Fibroblast of lung (primary cell): ENCODE measurements at places on chromosomes 6 and 20. TPM values are rescaled to one million over a fixed set of nuclear protein-coding genes. Genes with fewer than 3 reads are reported as not detected.

DNA sequence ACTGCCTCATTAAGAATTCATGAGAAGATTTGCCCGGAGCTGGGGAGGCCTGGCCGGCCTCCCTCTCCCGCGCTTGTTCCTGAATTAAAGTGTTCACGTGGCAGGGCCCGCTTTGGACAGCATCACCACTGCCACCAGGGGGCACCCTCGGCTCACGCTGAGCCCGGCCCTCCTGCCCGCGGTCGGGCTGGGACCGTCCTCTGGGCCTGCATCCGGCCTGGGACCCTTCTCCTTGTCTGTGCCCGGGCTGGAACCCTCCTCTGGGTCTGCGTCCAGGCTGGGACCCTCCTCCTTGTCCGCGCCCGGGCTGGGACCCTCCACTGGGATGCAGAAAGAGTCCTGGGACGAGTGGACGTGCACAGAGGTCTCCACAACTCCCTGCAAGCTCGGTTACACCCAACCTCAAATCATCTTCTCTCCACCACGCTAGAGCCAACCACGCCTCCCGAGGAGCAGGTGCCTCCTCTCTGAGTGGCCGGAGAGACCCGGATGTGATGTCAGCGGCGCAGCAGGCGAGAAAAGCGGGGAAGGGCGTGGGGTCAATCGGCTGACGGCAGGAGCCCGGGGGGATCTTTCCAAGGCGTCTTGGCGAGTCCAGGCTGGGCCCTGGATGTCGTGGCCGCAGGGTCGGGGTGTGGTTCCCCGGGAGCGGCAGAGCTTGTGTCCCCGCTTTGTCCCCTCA, 50.9 kb upstream of the DACT2 start:
- H3K4me1 ChIP-seq = no peaks in the 10 kb centered on the region
- no peak overlapping the region for H3K27ac ChIP-seq
- H3K36me3 ChIP-seq = no peaks in the 10 kb centered on the region

- no peaks in the 10 kb centered on the region for H3K27me3 ChIP-seq
- no peak overlapping the region for H3K27ac ChIP-seq
- no peak for DNase-seq
- H3K36me3 ChIP-seq = no peaks in the 10 kb centered on the region
- peaks cover 2% of the 10 kb centered on the region for H3K4me1 ChIP-seq
Observed at GRCh38 chr6:20623761-20624160, 89.5 kb downstream of the CDKAL1 start.

The RWDD2A gene
- total RNA-seq = 3.6 and 4.6 TPM in 2 replicates

The NKX2-2 gene
- not detected in 2 replicates for total RNA-seq
